ENCODE measurements at places on chromosomes 5 and 9.

- DNase-seq, result no peak
Observed at GRCh38 chr9:83340451-83340850, 197.8 kb downstream of the FRMD3 start.

DNA sequence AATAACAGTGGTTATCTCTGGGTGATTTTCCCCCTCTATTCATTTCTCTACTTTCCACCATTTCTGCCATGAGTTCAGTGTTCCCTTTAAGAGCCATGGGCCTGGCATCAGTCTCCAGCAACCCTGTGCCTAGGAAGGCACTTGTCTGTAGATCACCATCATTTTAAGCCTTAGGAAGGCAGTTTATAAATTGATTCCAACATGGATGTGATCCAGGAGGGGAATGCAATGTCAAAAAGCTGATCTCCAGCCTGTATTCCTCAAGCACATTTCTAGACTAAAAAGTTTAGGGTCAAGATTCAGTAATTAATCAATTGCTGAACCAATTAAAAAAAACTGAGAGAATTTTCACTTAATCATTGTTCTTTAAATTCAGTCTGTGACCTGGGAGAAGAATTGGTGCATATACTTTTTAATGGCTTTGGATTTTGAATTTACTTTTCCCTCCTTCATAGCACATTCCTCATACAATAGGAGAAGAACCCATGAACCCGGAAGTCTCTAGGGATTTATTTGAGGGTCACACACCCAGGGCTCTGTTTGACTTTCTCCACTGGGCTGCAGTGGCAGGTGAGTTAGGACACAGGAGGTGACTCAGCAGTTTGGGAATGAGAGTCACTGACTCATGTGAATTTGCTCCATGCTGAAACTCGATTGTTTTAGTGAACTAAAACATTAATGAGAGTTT, 6.1 kb upstream of the ERMP1 start:
- DNase-seq, result no peak

GRCh38 chr5:146878476-146879172, at the start of gene PPP2R2B:
TSS of gene PPP2R2B (minus strand) at chr5:146878757.
- no peak for DNase-seq

- DNase-seq, result no peak
Observed at GRCh38 chr5:155066886-155067595, 53.5 kb downstream of the KIF4B start.

GRCh38 chr5:73962801-73963425, 336.9 kb downstream of the ARHGEF28 start:
- no peak for DNase-seq

GRCh38 chr5:105506692-105507277, 1944.2 kb upstream of the NUDT12 start:
- DNase-seq, result no peak

DNA sequence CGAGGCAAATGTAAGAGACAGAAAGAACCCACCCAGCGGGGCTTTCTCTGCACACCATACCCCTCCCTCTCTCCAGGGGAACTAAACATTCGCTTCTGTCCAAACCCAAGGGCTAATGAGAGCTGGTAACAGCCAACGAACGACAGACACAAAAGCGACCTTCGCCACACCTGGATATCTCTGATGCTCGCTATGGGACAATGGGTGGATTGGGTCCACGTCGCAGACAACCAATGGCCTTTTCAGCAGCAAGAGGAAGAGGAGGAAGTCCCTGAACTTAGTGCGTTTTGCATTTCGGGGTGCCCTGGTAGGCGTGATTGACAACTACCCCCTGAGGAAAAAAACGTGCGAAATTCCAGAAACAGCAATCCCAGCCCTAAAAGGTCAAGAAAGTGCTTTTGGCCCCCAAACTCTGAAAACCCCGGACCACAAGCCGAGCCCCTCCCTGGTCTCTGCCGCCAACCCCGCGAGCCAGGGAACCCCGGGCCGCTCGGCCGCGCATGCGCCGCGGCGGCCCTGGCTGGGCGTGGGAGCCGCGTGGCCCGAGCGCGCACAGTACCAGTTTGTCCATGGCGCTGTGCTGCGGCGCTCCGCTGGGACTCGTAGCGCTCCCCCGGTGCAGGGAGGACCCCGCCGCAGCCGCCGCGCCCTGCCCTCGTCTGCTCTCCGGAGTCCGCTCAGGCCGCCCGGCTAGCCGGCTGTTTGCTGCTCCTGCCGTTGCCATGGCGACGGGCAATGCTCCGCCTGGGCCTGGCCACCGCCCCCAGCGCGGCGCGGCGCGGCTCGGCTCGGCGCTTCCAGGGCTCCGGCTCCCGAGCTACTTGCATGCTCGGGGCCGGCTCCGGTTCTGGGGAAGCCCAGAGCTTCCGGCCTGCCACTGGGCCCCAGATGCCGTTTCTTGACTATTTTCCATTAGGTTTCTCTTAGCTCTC, 66.9 kb upstream of the DNAH5 start:
- no peak for DNase-seq

DNA sequence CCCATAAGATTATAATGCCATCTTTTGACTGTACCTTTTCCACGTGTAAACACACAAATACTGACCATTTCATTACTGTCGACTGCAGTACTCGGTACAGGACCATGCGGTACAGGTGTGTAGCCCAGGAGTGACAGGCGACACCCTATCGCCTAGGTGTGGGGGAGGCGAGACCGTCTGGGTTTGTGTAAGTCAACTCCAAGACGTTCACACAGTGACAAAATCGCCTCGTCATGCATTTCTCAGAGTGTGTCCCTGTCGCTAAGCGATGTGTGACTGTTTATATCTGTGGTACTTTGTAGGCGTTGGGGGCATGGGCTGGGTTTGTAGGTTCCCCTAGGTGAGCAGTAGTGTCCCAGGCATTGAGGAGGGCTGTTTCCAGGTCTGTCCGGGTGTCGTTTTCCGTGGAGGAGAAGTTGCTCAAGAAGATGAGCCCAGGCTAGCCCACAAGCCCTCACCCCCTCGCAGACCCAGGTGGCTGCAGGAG, 20.3 kb downstream of the NEK6 start:
- DNase-seq, result no peak

- DNase-seq, result no peak
Observed at GRCh38 chr9:21549251-21549765, 67.2 kb upstream of the IFNE start.

- DNase-seq, result no peak
Observed at GRCh38 chr5:178548746-178549145, 41.4 kb downstream of the COL23A1 start.

GRCh38 chr5:120544043-120544442, 79.9 kb downstream of the PRR16 start:
- DNase-seq, result no peak
